ENCODE measurements at places on chromosomes 13 and 19. TPM values are rescaled to one million over a fixed set of nuclear protein-coding genes. Genes with fewer than 3 reads are reported as not detected.

DNA sequence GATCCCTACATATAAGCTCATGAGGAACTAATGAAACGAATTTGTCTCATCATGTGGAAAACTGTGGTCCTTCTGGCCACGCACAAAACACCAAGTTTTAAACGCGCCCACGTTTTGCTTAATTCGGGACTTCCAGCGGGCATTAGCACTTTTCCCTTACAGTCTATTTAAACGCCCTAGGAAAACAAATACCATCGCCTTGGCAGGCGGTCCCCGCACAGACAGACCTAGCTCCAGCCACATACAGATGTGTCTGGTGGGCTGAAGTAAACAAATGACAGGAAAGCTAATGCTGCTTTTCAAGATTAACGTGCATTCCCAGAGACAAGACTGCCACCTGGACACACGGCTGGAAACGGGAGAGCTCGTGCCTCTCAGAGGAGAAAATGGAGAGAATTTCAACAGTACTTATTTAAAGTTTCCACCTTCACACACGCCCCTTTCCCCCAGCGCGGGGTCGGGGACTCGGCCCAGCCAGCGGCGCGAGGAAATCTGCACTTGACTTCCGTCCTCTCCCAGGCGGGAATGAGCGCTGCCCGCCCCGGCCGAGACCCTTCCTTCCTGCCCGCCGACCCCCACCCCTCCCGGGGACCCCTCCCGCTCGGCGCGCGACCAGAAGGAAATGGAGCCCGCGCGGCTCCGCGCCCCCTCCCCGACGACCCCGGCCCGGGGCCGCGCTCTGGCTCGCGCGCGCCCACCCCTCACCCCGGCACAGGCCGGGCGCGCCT lies 931 bp downstream of the USP12 start:
- DNase-seq = peak; percentile 75

The CD33 gene
- polyA plus RNA-seq = 1.5 TPM

- DNase-seq = no peak
Observed at GRCh38 chr19:56603829-56604228, 8.7 kb downstream of the ZNF71 start.

The C19orf18 gene
- 0.53 TPM for polyA plus RNA-seq

- no peak for DNase-seq
Observed at GRCh38 chr19:10113964-10114650, 2.6 kb downstream of the P2RY11 start.

DNA sequence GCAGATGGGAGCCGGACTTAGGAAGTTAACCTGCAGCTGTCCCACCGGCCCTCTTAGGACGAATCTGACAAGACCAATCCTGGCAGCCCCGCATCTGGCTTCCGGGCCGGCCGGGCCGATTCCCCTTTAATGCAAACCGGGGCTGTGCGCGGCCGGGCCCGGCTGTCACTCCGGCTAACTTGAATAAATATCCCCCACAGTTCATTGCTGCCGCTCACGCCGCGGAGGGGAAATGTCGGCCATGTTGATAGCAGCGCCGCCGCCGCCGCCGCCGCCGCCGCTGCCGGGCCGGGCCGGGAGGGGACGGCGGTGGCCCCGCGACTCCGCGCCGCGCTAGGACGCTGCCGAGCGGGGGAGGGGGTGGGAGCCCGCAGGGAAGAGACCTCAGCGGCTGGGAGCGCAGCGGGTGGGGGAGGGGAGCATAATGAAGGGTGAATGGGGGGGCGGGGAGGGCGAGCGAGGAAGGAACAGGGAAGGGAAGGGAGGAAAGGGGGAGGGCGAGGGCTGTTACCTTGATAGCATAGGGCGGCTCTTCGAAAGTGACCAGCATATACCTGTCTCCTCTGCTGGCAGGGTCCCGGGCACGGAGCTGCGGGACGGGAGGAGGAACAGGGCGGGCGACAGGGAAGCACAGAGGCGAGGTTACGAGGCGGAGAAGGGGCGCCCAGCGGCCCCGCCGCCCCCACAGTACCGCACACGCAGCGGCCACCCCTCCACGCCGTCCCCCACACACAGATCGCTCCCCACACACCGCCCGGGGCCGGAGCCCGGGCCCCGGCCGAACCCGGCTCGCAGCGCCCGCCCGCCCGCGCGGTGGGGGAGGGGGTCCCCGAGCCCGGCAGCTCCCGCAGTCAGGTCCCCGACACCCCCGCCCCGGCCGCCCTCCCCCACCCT lies 1.1 kb downstream of the INTS6 start:
- peak; percentile 93 for DNase-seq

The PDCD5 gene
- 302 TPM for polyA plus RNA-seq

GRCh38 chr13:29958476-29958875 lies 108.1 kb upstream of the UBL3 start:
- no peak for DNase-seq

The APC2 gene
- 69.7 TPM for polyA plus RNA-seq

The FPR2 gene
- polyA plus RNA-seq = 0.29 TPM

- no peak for DNase-seq
Observed at GRCh38 chr13:28716511-28716910, 2.3 kb downstream of the SLC46A3 start.

DNA sequence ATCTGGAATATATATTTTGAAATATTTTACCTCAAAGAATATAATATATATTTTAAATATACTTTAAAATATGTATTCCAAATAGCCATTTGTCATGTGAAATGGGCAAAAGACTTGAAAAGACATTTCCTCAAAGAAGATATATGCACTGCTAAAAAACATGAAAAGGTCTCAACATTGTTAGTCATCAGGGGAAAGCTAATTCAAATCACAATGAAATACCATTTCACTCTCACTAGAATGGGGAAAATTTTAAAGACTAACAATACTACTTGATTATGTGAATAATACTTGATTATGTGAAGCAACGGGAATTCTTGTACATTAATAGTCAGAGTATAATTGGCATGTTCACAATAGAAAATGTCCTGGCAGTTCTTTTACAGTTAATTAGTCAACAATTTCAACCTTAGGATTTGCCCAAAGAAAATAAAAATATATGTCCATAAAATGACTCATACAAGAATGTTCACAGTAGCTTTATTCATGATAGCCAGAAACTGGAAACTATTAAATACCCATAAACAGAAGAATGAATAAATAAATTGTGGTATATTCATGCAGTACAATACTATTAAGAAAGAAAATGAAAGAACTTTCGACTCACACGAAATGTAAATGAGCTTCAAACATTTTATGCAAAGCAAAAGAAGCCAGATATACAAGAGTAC lies 6.8 kb upstream of the KBTBD6 start:
- DNase-seq = peak; percentile 19

The ZNF563 gene
- polyA plus RNA-seq = 0.12 TPM

DNA sequence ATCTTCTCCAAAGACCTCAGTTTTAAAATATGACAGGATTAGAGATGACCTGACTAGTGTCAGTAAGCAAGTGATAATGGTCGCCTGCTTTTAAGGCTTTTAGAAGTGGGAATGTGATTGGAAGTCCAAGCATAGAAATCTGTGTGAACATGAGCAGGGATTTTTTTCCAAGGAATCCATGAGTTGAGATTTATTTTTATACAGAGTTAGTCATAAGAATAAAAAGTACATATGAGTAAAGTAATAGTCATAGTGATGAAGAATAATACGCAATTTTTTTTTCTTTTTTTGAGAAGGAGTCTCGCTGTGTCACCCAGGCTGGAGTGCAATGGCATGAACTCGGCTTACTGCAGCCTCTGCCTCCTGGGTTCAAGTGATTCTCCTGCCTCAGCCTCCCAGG lies 1.6 kb downstream of the ZNF546 start:
- no peak for DNase-seq

The ALOX5AP gene
- 6.9 TPM for polyA plus RNA-seq

The ELF1 gene
- polyA plus RNA-seq = 12.4 TPM

DNA sequence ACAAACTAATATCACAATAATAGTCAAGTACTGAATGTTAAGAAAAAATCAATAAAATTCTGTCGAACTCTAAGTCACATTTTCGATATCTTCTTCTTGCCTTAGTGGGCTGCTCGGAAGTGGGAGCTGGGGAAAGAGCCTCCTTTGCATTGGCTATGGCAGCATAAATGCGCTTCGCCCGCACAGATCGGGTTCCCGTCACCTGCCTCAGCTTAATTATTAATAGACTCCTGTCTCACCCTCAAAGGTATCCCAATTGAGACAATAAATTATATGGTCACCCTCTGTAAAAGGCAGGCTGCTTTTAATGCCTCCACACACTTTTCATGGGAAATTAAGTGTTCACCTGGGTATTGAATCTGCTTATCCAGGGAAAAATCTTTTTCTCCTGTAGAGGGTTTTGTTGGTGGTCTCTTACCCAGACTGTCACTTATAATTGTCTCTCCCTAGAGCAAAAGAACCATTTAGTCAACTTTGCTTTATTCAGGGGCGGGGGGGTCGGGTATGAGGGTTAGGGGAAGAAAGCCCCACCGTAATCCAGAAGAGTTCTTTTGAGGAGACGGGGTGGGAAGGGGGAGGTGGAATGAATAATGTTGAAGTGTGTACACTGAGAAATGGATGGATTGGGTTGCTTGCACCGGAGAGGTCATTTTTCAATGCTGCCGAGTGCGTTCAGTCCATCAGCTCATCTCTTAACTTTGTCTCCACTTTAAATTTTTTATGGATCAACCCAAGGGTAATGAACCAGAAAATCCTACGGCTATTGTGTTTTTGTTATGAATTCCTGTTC lies 682.6 kb upstream of the SGCG start:
- no peak for DNase-seq

DNA sequence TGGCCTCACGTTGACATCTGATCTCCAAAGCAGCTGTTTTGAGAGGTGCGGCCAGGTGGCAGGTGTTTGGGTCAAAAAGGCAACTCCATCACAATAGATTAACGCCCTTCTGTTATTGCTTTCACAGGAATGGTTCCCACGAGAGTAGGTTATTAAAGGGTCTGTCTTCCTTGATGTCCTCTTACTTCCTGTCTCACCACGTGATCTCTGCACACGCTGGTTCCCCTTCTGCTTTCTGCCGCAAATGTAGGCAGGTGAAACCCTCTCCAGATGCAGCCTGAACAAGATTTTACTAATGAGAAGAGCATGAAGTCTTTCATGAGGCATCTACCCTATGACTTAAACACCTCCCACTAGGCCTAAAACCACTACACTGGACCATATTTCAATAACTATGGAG lies 22.8 kb upstream of the ZNF564 start:
- no peak for DNase-seq

DNA sequence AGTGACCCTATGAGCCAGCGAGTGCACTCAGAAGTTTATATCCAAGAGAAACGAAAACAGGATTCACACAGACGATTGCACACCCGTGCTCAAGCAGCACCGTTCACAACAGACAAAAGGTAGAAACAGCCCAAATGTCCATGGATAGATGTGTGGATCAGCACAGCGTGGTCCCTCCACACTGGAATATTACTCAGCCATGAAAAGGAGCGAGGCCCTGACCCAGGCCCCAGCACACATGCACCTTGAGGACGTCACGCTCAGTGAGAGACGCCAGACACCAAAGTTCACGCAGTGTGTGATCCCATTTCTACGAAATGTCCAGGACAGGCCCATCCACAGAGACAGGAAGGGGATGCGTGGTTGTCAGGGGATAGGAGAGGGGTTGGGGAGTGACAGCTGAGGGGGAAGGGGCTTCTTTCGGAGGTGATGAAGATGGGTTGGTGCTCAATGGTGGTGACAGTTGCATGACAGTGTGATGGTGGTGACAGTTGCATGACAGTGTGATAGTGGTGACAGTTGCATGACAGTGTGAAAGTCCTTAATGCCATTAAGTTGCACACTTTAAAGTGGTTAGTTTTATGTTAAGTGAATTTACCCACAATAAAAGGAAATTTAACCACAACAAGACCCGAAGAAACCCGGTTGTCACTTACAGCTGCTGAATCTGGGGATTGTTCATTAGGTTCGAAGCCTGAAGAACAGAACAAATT lies 18.9 kb upstream of the SLC39A3 start:
- DNase-seq = no peak

The PSG6 gene
- not detected for polyA plus RNA-seq

All from brain (organoid and tissue), 16 donors.